ENCODE measurements at places on chromosomes 16 and 17. TPM values are rescaled to one million over a fixed set of nuclear protein-coding genes. Genes with fewer than 3 reads are reported as not detected.

Gene PSMD12
- 22.5 TPM for total RNA-seq

Gene STAT3
- total RNA-seq = 99.2 TPM

Gene MARCHF10
- not detected for total RNA-seq

Gene PIRT
- total RNA-seq = not detected

Gene NPIPA8
- total RNA-seq = not detected

Gene RNF43
- not detected for total RNA-seq

Gene HID1
- 48.5 TPM for total RNA-seq

Gene KRT38
- not detected for total RNA-seq

Gene HCRT
- not detected for total RNA-seq

Gene CRHR1
- total RNA-seq = not detected

Gene ZNF771
- 14.0 TPM for total RNA-seq

Gene FBXW10
- total RNA-seq = not detected

Gene SLC26A11
- 9.5 TPM for total RNA-seq

Gene CA10
- not detected for total RNA-seq

Gene HEATR9
- not detected for total RNA-seq

Gene NECAB2
- total RNA-seq = not detected

Gene HASPIN
- total RNA-seq = 3.5 TPM

Measured in dermis microvascular lymphatic vessel endothelial cell (primary cell).